ENCODE measurements at places on chromosomes 6 and 20.

GRCh38 chr6:130890521-130890971 lies 63.3 kb downstream of the SMLR1 start:
- peak; percentile 50 for DNase-seq

- no peak for DNase-seq
These were observed 1.3 kb upstream of the HLA-B start for GRCh38 chr6:31358302-31358701.

DNA sequence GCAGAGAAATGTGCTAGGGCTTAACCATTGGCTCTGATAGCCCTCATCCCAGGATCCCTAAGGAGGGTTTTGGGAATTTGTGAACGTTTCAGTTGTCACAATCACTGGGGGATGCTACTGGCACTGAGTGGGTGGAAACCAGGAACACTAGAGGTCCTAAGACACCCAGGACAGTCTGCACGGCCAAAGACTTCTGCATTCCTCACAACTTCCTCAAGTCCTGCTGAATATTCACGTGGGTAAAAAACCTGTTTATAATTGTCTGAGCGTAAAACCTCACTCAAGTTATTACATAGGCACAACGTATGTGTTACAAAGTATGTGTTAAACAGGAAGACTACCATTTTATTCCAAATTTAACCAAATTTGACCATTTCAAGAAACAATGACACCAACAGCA lies 52.4 kb downstream of the GMDS start:
- no peak for DNase-seq

- DNase-seq = no peak
These were observed 62.5 kb downstream of the CEBPB start for GRCh38 chr20:50253101-50253500.

- no peak for DNase-seq
These were observed 74.9 kb upstream of the ZNFX1 start for GRCh38 chr20:49352751-49353150.

- DNase-seq = no peak
These were observed 16.0 kb downstream of the C6orf58 start for GRCh38 chr6:127592964-127593363.

GRCh38 chr6:102474041-102474807 lies 1080.7 kb downstream of the GRIK2 start:
- DNase-seq = no peak

DNA sequence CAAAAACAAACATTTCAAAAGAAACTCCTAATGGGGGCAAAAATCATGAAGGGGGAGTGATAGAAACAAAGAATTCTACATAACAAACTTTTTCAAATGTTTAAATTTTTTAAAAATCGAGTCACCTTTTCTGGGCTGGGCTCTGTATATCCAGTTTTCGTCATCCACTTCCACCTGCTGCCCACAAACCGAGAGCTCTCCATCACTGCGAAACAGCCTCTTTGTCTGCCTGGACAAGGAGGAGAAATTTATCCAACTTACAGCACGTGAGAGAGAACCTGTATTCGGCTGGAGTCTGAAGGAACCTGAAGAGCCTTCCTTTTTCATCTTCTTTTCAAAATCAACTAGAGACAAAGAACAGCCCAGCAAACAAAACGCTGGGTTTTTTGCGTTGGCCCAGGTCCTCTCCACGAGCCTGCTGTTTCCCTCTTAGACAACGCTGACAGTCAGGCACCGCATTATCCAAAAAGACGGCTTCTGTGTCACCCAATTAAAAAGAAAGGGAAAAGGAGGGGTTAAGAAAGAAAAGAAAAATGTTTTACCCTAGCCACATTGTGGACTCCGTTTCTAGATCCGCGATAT lies 72.4 kb upstream of the NHSL1 start:
- DNase-seq = no peak

GRCh38 chr6:109014606-109015005 lies 80.0 kb downstream of the SESN1 start:
- no peak for DNase-seq

- DNase-seq = no peak
These were observed 1.7 kb upstream of the POU5F1 start for GRCh38 chr6:31171931-31172905.

DNA sequence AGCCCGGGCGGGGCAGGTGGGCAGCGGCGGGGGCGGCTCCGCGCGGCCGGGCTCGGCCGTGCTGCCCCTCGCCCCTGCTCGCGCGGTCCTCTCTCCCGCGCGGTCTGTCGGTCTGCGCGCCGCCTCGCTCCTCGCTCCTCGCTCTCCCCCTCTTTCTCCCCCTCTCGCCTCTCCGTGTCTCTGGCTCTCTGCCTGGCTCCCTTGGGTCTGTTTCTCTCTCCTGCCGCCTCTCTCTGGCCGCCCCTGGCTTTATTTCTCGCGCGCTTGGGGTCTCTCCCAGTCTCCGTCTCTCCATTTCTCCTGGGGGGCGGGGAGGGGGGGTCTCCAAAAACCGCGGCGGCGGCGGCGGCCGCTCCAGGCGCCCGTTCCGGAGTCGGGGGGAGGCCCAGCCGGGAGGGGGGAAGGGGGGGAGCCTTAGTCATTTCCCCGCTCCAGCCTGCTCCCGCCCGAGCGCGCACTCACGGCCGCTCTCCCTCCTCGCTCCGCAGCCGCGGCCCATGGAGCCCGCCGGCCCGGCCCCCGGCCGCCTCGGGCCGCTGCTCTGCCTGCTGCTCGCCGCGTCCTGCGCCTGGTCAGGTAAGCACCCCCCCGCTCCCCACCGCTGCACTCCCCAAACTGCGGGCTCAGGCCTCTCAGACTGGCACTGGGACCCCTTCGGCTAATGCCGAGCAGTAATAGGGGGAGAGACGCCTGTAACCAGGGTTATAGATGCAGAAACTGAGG lies at the start of gene SIRPA:
SIRPA (plus strand) TSS at position 457 of the 723 bp plus-strand sequence; CDS start at position 498, 41 bp downstream.
- DNase-seq = peak; percentile 81

- DNase-seq = no peak
These were observed 157.0 kb downstream of the ADGRG6 start for GRCh38 chr6:142458836-142459235.

- no peak for DNase-seq
These were observed 34.4 kb upstream of the PTPN1 start for GRCh38 chr20:50475681-50476292.

DNA sequence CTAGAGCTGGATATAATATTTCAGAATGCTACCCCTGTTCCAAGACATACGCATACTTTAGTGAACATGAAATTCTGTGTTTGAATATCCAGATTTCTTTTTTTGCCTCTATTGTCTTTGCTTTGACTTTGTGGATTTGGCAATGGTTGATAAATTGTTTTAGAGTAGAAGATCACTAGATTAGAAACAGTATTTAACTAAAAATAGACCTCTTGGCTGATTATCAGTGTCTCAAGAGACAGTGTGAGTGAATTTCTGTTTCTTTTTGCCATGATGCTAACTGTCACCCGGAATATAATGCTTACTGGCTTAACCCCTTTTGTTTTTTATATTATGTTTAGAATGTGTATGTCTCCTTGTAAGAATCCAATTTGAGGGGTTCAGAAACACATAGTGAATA lies 102.5 kb downstream of the PLCB1 start:
- no peak for DNase-seq

- peak; percentile 15 for DNase-seq
These were observed 40.4 kb downstream of the FAM8A1 start for GRCh38 chr6:17640477-17640917.

GRCh38 chr6:131917763-131918649 lies 33.2 kb downstream of the CCN2 start:
- no peak for DNase-seq

DNA sequence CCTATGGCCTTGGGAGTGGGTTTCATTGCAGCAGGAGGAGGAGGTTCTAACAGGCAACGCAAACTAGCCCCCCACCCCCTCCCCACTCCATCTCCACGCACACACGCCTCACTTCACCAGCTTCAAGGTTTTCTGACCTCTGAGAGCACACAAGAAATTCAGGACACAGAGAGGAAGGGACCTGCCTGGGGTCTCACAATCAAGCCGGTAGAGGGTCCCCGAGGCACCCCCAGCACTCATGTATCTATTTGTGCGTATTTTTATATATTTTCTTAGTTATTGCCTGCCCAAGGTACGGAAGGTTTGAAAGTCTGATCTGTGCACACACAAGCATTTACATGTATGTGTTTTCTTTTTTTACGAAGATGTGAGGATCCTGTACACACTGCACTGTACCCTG lies 16.9 kb downstream of the MDFI start:
- no peak for DNase-seq

GRCh38 chr6:87641065-87641692 lies 51.2 kb downstream of the ORC3 start:
- no peak for DNase-seq

GRCh38 chr6:12170351-12171092 lies 119.6 kb upstream of the EDN1 start:
- DNase-seq = no peak

- no peak for DNase-seq
These were observed 731.6 kb upstream of the MMS22L start for GRCh38 chr6:98014442-98015201.

DNA sequence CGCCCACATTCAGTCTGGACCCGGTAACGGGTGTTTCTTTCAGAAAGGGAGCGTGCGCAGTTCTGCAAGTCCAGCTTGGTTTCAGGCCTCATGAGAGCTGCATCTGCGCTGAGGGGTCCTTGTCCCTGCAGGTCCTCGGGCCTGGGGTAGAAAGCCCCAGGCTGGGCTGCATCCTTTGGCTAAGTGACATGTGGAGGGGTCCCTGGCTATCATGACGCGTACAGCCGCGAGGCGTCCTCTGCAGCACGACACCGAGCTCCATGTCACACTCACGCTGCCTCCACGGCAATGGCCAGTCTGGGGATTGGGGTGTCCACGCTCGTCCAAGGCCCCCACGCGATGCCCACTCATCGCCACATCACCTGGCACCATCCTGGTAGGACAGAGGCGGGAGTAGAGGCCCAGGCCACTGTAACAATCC lies 1.7 kb upstream of the KIF25 start:
- no peak for DNase-seq

DNA sequence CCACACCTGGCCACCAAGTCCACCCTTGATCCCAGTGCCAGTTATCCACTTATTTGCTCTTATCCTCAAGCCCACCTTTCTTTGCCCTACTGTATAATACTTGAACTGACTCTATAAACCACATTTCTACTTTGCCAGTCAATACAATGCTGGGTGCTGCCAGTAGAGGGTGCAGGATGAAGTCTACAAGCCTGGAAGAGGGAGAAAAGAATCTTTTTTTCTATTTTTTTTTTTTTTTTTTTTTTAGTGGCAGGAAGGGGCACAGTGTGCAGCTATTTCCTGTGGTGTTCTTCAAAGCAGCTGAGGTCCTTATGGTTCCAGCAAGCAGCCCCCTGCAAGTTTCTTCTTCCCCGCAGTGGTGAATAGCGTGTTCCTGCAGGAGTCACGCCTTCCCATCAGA lies 22.2 kb upstream of the GABRR1 start:
- DNase-seq = no peak

DNA sequence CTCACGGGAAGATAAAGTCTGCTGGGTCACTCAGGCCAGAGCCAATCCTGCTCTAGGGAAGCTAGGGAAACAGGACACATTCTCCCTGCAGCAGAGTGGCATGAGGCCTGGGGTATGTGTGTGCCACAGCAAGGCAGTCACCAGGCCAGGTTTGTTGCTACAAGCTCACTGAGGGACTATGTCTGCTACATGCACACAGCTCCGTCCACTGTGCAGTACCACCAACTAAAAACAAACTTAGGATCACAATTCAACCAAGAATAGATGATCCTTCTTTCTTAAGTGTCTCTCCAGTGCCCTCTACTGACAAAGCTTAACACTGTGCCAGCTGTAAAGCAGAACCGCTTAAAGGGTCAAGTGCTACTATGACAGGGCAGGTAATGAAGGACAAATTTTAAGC lies 192.5 kb downstream of the PTPRK start:
- peak; percentile 18 for DNase-seq

DNA sequence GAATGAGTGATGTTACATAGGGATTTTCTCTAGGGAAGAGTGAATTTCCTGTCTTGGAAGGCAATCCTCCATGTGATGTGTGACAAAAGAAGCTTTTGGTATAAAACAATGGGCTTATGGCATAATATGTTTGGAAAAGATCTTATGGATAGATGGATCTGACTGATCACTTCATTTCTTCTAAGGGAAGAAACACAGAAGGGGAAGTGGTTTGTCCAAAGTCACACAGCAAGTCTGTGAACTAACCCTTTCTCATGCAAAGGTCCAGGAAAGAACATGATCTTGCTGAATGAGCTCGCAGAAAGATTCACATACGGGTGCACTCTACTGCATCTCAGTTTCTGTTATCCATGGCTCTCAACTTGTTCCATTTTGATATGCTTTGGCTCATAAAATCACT lies 575.9 kb upstream of the JAG1 start:
- DNase-seq = no peak

DNA sequence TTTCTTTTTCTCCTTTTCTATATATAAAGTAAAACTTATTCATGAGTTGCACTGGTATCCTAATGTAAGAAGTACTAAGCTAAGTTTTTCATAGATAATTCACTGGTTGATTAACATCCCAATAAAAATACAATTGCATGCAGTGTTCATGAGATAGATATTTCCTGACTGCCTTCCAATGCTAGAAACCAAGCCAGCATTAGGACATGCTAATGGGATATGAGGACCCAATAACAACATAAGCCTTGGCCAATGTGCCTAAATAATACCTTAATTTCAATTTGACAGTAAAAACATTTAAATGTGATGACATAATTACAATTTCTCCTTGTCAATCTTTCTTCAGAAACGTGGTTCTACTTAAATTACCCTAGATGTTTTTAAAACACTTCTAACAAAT lies 152.7 kb downstream of the RNGTT start:
- no peak for DNase-seq

DNA sequence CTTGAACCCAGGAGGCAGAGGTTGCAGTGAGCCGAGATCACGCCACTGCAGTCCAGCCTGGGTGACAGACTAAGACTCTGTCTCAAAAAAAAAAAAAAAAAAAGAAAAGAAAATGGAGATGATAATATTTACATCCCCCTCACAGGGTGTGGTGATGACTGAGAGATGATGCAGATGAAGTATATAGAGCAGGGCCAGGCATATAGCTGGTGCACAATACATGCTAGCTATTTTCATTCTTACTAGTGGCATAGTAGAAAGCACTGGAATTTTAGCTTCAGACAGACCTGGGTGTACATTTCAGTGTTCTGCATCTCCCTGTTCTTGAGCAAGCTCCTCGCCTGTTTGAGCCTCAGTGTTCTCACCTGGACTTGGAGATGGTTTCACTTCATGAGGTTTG lies 36.9 kb downstream of the CEBPB start:
- DNase-seq = no peak

DNA sequence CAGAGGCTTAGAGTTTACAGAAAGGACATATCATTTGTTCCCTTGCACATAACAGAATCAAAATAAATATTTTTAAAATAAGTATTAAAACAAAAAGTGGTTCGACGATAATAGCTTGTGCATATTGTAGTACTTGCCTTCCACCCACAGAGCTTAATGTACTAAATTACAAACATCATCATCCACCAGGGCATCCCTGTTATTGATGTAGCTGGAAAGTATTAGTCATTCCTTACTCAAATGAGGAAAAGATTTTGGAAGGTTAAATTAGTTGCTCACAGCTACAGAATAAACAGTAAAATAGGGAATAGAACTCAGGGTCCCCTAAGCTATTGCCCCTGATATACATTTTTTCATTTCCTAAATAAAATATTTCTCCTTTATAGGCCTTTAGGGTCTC lies 150.3 kb downstream of the PTPRK start:
- DNase-seq = peak; percentile 65

All from fibroblast of skin of right biceps (primary cell).